Ureter (tissue), 1 donor: ENCODE measurements at places on chromosomes 2 and 18. TPM values are rescaled to one million over a fixed set of nuclear protein-coding genes. Genes with fewer than 3 reads are reported as not detected.

- DNase-seq, result no peak
Observed at GRCh38 chr2:63047321-63048279, 3.0 kb upstream of the OTX1 start.

- no peak for DNase-seq
Observed at GRCh38 chr2:112182581-112183034, 44.4 kb downstream of the FBLN7 start.

DNA sequence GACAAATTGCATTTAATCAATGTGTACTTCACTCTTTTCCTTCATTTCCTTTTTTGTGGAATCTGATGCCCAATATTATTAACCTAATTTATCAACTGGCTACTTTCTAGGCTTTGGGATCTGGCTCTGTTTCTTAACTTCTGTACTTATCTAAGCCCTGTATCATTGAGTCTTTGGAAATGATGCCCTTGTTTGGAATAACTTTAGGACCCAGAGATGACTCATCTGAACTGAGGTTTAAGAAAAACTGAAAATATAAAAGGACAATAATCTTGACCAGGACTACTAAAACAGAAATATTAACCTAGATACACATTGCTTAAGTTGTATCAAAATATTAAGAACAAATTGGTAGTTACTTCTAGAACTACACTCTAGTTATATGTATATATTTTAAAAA is 600.8 kb downstream of the CPS1 start:
- DNase-seq, result no peak

EVA1A gene
- 2.3 TPM for total RNA-seq

DNA sequence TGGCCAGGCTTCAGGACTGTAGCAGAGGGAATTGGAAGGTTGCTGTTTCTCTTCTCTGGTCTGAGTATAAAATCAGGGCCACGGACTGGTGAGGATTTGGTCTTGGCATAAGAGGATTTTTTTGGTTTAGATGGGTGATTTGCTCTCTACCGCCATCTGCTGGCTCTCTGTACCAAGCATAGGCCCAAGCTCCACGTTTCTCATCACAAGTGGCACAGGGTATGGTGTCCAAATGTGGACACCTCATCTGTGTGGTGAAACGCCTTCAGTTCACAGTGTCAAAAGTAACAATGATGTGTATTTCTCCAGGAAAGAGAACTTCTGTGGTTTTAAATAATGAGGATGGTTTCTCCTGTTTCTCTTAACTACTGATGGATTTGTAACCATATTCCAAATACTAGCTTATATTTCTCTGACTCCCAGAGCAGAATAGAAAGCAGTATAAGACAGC is 115.1 kb downstream of the EML6 start:
- peak; percentile 65 for DNase-seq

DNA sequence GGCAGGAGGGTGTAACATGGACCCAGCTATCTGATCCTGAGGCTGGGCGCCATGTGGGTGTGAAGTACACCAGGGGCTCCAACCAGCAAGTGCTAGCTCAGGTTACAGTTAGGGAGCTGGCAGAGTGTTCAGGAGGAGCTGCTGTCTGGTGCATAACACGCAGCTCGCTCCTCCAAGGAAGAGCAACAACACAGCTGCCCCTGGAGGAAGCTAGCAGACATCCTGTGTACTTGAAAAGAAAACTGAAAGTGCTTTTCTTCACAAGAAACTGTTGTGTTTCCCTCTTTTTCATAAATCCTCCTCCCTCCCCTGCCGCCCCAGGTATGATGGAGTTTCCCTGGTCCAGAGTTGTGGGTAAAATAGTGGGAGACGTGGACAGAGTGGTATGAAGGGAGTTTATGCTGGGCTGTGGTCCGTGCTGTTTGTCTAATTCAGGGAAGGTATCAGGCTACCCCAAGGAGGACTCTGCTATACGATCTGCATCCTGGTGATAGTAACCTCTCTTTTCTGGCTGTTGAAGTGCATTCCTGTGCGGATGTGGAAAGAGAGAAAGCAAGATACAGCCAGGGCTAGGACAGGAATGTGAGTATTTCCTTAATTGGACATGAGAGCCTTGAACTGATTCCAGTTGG is 6.1 kb upstream of the LBH start:
- DNase-seq, result no peak

DNA sequence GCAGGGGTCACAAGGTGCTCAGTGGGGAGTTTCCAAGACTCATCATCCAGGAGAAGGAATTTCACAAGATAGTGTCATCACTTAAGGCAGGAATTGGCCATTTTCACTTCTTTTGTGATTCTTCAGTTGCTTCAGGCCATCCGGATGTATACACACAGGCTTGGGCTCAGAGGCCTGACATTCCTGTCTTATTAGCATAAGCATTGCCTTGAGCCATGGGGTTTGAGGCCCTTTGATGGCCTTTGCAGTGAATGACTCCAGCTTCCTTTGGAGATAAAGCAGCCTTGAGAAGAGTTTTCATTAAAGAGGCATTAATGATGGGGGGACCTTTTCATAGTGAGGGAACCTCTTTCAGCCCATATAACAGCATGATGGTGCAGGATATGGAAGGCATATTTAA is 366.0 kb upstream of the CNTNAP5 start:
- DNase-seq, result no peak
